ENCODE measurements at places on chromosomes 3 and 15.

GRCh38 chr15:43093026-43093425 is 12.8 kb downstream of the UBR1 start:
- no peak for DNase-seq

DNA sequence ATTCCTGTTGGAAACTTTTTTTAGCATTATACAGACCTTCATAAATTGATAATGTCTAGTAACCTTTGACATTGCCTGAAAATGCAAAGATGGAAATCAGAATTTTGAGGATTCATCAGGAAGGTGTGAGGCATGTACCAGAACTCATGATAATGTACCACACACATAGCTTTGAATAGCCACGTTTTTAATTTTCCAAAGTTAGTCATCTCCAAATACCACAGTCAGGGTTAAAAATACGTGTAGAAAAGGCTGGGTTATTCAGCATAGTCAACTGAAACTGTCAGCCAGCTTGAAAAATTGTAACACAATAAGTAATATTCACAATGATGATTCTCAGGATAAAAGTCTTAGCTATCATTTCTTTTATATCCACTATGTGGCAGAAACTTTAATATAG is 102.0 kb upstream of the THRB start:
- no peak for DNase-seq

- DNase-seq: no peak
Measured at GRCh38 chr15:51093488-51093838, 1.2 kb downstream of the TNFAIP8L3 start.

DNA sequence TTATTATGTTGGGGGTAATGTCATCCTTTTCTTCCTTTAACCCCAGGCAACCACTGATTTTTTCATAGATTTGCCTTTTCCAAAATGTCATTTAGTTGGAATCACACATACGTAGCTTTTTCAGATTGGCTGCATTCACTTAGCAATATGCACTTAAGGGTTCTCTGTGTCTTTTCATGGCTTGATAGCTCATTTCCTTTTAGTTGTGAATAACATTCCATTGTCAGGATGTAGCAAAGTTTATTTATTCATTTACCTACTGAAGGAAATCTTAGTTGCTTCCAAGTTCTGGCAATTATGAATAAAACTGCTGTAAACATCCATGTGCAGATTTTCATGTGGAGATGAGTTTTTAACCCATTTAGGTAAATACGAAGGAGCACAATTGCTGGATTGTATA is 125.4 kb downstream of the AGBL1 start:
- no peak for DNase-seq

- DNase-seq: no peak
Measured at GRCh38 chr3:78919021-78919755, 848.6 kb downstream of the ROBO1 start.

GRCh38 chr15:98286200-98286599 is 325.7 kb downstream of the ARRDC4 start:
- DNase-seq: no peak

- DNase-seq: no peak
Measured at GRCh38 chr3:10337323-10338163, 16.6 kb upstream of the SEC13 start.

GRCh38 chr15:91116113-91117067 is 16.3 kb downstream of the SV2B start:
- DNase-seq: no peak

GRCh38 chr3:13689373-13690260 is 140.7 kb downstream of the FBLN2 start:
- no peak for DNase-seq

GRCh38 chr3:157618886-157619285 is 115.7 kb upstream of the VEPH1 start:
- no peak for DNase-seq

DNA sequence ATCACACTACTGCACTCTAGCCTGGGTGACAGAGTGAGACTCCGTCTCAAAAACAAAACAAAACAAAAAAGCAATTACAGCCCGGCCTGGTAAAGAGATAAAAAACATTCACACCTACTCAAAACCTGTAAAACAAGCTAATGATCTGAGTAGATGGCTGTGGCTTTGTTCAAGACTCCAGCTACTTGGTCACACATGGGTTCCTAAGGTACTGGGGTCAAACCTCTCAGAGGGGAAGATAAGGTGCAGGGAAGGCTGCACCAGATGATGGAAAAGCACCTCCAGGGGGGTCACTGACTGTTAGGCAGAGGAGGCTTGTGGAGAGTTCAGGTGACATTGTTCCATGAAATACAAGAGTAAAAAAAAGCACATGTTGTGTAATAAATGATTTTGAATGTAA is 450.2 kb upstream of the WNT5A start:
- DNase-seq: no peak

DNA sequence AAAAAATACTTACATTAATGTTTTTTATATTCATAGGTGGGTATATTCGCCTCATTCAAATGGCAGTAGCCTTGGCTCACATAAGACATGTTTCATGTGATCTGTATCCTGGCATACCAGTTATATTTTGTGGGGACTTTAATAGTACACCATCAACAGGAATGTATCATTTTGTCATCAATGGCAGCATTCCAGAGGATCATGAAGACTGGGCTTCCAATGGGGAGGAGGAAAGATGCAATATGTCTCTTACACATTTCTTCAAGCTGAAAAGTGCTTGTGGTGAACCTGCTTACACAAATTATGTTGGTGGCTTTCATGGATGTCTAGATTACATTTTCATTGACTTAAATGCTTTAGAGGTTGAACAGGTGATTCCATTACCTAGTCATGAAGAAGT is 3.5 kb downstream of the PDE12 start:
- DNase-seq: no peak

- DNase-seq: no peak
Measured at GRCh38 chr3:40782111-40782721, 257.5 kb downstream of the ZNF621 start.

DNA sequence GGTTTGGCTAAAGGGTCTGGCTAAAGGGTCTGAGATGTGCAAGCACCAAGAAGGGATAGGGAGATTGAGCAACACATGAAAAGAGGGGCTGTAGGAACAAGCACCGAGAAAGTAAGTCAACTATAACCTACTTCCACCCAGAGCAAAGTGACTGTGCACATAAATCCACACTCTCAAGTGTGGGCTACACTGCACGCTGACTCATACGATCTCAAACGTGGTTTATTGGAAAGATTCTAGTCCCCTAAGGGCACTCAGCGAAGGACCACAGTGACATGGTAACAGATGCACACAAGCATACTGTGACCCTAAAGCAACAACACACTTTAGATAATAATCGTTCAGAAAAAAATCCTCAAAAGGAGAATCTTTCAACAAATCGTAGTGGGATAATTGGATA is 48.0 kb downstream of the EHHADH start:
- no peak for DNase-seq

GRCh38 chr15:77096138-77096537 is 25.2 kb upstream of the TSPAN3 start:
- DNase-seq: no peak

DNA sequence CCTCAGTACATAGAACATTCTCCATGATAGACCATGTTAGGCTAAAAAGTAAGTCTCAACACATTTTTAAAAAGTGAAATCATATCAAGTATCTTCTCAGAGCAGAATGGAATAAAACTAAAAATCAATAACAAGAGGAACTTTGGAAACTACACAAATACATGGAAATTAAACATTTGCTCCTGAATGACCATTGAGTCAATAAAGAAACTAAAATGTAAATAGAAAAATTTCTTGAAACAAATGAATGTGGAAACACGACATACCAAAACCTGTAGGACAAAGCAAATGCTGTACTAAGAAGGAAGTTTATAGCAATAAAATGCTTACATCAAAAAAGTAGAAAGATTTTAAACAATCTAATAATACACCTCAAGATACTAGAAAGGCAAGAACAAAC is 33.6 kb downstream of the NEK10 start:
- no peak for DNase-seq

DNA sequence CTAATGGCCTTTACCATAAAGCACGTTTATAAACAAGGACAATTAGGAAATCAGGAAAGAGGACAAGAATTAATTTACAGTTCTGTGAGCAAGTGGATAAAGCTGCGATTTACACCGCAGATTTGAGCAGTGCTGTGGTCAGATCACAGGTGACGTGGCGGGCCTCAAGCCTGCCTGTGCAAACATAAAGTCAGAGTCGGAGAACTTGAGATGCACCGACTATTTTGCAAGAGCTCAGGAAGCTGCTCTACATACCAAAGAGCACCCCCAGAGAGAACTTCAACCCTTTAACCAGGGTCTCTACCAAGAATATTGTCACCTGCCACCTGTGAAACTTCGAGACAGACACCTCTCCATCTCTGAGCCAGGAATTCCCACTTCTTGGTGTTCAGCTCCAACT is 35.7 kb downstream of the MECOM start:
- DNase-seq: no peak

GRCh38 chr15:70084461-70084860 is 13.3 kb downstream of the TLE3 start:
- no peak for DNase-seq

GRCh38 chr3:5466717-5467116 is 279.2 kb downstream of the EDEM1 start:
- no peak for DNase-seq

DNA sequence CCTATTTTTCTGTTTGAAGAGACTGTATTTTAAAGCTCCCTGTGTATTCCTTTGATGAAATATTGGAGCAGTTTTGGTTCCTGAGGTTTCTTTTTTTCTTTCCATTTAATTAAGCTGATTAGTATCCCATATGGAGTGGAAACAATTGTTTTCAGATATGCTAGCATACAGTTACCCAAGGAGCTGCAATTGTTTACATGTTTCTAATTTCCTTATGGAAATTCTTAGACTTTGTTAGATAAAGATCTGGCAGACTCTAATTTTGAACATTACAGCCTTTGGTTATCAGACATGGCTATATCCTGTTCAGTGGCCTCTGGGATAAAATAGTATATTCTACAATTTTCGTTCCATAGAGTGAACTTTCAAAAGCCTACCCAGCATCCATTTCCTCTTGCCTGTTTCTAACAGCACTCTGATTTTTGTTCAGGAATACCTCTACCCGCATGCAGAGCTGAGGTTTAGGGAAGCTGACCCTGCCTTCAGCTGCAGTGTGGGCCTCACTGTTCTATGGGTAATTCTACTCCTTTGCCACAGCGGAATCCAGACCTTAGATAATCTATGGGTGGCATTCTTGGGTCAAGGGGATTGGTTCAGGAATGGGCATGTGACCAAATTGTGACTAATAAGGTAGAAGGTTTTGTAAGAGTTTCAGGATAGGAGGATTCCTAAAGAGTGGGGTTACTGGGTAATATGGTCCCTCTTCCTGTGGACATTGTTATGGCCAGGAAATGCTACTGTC is 161.1 kb upstream of the ANKRD28 start:
- no peak for DNase-seq

DNA sequence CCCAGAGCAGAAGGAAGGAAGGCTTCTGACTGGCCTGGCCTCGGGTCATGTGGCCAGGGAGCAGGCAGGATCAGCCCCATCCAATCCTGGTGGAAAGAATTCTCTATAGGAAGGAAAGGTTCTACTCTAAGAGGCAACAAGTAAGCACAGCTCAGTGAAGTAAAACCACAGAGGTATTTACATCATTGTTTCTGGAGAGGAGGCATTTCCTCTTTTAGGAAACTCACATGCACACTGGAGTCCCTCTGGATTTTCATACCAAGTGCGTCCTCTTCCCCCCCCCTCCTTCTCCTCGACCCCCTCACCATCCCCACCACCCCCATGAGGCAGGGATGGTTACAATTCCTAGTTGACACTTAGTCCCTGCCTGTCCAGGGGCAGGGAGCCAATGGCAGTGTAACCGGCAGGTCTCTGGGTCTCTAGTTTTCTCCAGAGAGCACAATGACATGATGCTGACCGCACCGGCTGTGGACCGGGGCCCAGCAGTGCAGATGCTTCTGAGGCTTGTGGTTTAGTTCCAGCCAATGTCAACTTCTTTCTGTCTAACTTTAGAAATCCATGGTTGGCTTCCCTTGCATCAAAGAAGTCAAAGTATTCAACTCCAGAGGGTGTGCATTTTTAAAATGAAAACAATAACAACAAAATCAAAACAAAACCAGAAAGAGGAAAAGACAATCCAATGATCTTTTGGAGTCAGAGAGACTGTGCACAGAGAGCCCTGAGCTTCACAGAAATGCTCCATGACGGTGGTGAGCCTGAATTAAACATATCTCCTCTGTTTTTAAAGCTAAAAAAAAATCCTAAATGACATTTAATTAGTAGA is 230.3 kb upstream of the TLE3 start:
- no peak for DNase-seq

- peak; percentile 29 for DNase-seq
Measured at GRCh38 chr3:186259612-186260383, 102.2 kb downstream of the DGKG start.

GRCh38 chr3:4709341-4709740 is 216.2 kb downstream of the ITPR1 start:
- no peak for DNase-seq

DNA sequence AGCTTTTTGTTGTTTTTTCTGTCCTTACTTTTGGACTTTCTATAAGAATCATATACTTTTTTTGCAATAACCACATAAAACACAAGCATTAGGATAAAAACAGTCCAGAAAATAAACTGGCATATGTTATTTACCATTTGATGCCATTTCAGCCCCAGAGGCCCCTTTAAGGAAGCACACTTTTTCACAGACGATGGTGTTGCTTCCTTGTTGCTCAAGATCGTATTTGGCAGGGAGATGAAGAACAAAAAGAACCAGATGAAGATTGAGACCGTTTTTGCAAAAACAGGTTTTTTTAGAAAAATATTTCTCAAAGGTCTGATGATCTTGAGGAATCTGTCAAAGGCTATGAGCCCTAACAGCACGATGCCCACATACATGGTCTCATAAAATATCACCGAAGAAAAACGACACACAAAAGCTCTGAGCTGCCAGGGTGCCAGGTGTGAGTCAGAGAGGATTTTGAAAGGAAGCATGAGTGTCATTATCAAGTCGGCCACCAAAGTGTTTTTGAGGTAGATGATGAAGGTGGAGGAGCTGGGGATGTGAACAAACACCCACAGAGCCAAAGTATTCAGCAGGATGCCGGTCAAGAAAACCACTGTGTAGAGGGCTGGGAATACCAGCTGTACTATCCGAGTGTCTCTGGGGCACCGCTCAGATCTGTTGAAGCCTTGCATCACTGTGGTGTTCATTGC is 902 bp downstream of the P2RY13 start:
- DNase-seq: no peak

- peak; percentile 72 for DNase-seq
Measured at GRCh38 chr15:74616366-74616939, 817 bp downstream of the CLK3 start.

- DNase-seq: no peak
Measured at GRCh38 chr3:128280481-128281052, 127.3 kb downstream of the EEFSEC start.

DNA sequence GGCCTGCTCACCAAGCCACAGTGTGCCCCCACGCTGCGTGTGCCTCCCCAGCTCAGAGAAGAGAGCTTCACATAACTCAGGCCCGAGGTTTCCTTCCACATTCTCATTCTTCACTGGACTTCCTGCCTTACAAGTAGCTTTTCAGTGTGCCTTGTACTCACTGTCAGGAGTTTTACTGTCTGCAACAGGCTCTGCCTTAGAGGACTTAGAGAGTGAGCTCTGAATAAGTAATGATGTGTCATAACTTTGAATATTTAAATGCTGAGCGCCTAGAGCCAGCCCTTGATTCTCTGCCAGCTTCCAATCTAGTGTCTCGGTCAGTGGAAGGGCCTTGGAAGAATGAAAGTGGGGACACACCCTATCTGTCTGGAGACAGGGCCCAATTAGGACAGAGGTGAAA is 41.8 kb downstream of the ITGB5 start:
- DNase-seq: no peak

Measured in central memory CD4-positive, alpha-beta T cell (primary cell).